Activated T-cell treated with anti-CD3 and anti-CD28 coated beads, Interleukin-2, amount 50 U/mL, for 24 hours (primary cell): ENCODE measurements at places on chromosomes 16 and 17.

DNA sequence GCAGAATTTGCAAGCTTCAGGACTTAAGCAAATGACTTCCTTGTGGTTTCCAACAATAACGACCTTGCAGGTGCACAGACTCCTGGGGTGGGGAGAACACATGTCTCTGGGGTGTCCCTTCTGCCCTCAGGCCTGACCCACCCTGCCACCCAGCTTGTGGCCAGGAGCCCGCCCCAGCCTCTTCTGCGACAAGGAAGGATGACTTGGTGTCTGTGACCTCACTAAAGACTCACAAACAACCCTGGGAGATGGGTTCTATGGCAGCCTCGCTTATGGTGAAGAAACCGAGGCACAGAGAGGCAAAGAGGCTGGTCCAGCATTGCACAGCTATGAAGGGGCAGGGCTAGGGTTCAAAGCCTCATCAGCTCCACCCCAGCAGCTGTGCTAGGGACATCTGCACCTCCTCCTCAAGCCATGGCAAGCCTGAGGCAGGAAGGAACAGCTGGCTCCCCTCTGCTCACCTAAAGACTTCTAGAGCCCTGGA, 2.6 kb downstream of the ATP2A3 start:
- peak; percentile 48 for DNase-seq

GRCh38 chr17:59165933-59166342, 10.4 kb downstream of the PRR11 start:
- peak; percentile 37 for DNase-seq

GRCh38 chr16:65117811-65118448, 3.9 kb downstream of the CDH11 start:
- DNase-seq: no peak

- DNase-seq: no peak
Measured at GRCh38 chr17:55663400-55663799, 59.3 kb downstream of the TMEM100 start.

DNA sequence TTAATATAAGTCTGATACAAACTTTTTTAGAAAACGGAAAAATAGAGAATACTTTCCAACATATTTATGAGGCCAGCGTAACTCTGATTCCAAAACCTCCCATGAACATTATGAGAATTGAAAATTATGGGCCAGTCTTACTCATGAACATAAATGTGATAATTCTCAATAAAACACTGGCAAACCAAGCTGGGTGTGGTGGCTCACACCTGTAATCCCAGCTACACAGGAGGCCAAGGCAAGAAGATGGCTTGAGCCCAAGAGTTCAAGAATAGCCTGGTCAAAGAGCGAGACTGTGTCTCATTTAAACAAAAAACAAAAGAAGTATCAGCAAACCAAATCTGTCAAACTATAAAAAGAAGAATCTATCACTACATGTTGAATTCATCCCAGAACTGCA, 47.8 kb downstream of the CCDC57 start:
- DNase-seq: no peak

GRCh38 chr16:84836234-84836647, 16.5 kb downstream of the CRISPLD2 start:
- DNase-seq: no peak
